RWPE1 (cell line): ENCODE measurements at places on chromosomes 6 and 20.
A peak's percentile ranks its signal among the peaks of the same experiment; 100 is the strongest.

DNA sequence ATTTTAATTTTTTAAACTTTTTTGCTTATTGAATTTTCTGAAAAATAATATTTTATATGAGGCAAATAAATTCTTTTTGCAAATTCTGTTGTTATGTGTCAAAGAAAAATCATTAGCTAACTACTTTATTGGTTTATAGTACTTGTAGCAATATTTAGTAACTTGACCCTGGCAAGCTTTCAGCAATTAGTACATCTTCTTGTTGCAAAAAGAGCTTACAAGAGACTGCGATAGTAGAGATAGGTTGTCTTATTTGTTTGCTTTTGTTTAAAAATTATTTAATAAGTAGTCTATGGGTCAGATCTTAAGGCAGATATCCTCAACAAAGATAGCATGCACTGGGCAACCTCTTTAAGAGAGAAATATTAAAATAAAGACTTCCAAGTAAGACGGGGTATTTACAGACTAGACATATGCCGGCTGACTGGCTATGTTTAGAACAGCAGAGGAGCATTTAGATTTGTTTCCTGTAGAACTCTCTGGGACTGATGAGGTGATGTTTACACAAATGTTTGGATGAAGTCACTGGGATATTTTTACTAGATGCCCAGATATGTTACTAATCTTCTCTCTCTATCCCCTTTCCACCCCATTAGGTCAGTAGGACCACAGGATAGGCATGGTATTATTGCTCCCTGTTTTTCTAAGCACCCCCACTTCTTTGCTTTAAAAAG lies 25.0 kb downstream of the VGLL2 start:
- DNase-seq: no peak

DNA sequence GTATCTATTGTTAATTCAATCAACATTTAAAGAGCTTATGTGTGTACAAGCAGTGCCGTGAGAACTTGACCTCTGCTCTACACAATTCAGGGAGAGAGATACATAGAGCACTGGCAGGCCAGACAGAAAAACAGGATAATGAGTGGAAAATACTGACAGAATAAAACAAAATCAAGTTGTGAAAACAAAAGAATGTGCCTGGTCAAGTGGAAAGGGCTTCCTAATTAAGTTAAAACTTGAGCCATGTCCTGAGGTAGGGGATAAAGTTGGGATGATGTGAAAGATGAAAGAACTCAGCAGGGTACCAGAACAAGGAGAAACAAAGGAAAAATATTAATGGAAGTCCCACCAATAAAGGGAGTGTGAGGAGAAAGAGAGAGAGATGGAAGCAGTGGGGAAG lies 672.8 kb downstream of the GRIK2 start:
- DNase-seq: no peak

GRCh38 chr20:56440346-56441007 lies 27.9 kb upstream of the RTF2 start:
- DNase-seq: no peak

- peak; percentile 13 for DNase-seq
Observed at GRCh38 chr6:26743157-26743821, 83.7 kb upstream of the ZNF322 start.

DNA sequence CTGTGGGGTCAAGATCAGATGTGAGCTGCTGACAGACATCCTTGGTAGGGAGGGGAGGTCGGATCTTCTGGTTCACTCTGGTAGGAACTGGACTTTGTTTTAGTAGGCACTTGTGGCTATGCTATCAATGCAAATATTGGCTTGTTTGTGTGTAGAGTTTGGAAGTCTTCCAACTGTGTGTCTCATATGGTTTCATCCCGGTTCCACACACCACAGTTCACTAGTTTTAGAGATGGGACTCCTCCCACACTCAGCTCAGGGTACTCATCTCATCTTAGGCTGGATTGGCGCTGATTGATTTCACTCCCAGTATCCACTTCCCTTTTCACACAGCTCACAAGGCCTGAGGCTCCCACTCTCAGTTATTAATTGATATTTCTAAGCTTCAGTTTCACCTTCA lies 161.3 kb downstream of the THBS2 start:
- no peak for DNase-seq

- DNase-seq: no peak
Observed at GRCh38 chr6:113595911-113596376, 261.2 kb upstream of the MARCKS start.

- no peak for DNase-seq
Observed at GRCh38 chr6:46217671-46218131, 46.9 kb upstream of the ENPP5 start.

DNA sequence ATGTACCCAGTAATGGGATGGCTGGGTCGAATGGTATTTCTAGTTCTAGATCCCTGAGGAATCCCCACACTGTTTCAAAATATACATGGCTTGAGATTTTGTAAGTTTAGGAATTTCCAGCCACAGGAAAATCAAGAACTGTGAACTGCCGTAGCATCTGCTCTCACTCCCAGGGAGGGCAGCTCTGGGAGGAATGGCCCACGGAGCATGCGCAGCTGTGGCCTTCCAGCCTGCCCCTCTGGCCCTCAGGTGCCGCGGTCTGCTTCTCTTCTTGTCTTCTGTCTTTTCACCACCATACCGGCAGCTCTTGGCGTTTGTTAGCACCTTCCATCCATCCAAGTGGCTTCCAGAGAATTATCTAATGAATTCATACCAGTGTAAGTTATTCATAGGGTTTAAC lies 19.9 kb upstream of the EXOC2 start:
- no peak for DNase-seq

GRCh38 chr6:5080574-5080973 lies 4.6 kb upstream of the PPP1R3G start:
- DNase-seq: no peak

DNA sequence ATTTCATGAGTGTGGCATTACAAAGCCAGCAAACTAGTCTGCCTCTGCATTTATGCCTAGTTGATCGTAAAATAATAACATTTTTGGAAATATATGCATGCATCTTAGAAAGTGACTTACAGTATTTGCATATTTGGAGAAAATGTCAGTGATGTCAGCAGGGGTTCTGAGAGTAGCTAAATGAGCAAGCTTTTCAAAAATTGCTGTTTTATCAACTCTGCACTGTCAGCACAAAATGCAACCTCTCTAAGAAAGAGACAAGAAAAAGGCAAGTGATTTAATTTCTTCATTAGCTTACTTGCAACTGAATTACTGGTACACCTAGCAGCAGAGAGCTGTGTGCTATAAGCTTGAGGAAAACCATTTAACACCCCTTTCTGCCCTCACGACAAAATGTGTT lies 632.5 kb upstream of the MMS22L start:
- DNase-seq: no peak

DNA sequence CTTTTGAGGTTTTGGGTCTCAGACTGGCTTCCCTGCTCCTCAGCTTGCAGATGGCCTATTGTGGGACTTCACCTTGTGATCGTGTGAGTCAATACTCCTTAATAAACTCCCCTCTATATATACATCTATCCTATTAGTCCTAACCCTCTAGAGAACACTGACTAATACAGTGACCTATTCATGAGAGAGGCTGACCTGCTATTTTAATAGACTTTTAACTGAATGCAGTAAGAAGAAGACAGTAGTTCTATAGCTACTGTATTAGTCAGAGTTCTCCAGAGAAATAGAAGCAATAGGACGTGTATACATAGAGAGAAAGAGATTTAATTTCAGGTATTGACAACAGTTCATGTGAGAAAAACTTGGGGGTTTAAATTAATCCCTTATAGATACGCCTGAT lies 53.3 kb upstream of the SMLR1 start:
- no peak for DNase-seq

- no peak for DNase-seq
Observed at GRCh38 chr6:118708055-118708454, 56.7 kb upstream of the CEP85L start.

DNA sequence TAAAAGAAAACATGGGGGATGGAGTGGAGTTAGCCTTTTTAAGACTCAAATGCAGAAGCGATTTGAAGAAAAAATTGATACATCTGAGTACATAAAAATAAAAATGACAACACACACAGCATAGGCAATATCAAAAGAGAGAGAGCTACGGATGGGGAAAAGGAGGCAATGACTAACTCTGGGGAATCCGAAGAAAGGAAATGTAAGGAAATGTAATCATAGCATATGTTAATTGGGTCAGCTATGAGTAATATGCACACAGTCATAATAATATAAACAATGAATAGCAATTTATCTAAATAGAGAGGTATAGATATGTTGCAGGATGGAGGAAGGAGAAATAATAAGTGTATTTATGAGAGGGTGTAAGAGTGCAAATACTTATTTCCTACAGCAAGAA lies 83.4 kb downstream of the NOL4L start:
- DNase-seq: peak; percentile 53

- DNase-seq: no peak
Observed at GRCh38 chr20:23083553-23084220, 2.4 kb downstream of the CD93 start.

DNA sequence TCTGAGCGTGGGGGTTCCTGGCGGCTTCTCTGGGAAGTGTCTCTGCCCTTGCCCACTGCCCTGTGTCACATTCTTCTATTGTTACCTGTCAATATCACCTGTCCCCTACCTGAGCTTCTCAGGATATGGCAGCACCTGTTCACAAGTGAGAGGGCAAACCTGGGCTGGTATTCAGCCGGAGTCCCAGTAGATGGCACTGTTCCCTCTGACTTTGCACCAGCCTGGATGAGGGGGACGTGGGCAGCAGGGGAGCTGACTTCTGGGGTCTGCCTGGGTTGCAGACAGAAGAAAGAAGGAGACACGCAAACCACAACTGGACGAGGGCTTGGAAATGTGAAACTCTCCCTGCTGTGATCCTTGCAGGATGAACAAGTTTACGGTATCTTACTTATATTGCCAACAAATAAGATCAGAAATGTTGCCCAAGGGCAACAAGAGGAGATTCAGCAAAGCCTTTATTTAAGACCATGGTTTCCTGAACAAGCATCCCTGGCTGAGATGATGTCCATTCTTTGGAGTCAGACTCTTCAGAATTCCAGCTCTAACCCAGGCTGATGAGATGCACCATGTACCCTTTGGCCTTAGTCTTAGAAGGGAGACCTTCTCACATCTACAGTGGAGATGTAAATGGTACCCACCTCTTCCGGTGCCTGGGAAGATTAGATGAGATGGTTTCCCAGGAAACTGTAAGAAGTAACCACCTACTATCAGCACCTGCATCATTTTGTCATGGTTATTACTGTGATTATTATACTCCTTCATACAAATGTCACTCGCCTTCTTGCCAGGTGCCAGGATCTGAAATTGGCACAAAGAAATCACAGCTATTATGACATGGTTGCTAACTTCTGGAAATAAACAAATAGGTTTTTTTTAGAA lies 400.0 kb upstream of the CDH4 start:
- peak; percentile 54 for DNase-seq

DNA sequence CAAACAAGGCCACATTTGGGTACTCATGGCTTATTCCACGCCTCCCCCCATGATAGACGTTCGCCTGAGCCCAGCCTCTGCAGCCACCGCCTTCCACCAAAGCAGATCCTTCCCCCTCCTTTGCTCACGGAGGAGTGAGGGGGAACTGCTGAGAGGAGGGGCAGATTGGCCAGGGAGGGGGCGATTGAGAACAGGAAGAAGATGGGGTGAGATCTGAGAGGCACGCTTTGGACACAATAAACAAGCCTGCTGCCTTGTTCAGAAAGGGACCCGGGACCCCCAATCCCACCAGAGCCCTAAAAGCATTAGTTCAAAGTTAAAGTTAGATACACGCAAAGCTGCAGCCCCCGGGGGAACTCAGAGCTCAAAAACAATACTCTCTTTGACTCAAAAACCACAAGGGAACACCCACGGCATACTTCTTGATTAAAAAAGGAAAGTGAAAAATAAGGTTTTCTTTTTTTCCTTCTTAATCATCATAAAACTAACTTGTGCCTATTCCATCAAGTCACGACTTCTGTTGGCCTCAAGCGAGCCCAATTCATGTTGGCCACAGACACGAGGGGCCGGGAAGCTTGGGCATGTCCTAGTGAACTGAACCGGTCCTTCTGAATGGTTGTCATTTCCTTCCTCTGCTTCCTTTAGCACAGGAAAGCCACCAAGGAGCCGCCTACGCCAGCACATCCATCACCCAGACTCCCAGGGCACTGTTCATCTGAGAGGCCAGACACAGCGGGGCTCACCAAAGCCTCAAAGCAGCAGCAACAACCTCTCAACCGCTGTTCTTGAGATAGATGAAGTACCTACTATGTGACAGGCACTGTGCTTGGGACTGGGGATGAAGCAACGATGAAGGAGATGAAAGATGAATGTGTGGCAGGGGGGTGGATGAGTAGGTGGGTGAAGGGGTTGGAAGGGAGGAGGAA lies 44.7 kb downstream of the NFATC2 start:
- DNase-seq: no peak

GRCh38 chr6:28777147-28777461 lies 146.7 kb downstream of the TRIM27 start:
- DNase-seq: no peak

DNA sequence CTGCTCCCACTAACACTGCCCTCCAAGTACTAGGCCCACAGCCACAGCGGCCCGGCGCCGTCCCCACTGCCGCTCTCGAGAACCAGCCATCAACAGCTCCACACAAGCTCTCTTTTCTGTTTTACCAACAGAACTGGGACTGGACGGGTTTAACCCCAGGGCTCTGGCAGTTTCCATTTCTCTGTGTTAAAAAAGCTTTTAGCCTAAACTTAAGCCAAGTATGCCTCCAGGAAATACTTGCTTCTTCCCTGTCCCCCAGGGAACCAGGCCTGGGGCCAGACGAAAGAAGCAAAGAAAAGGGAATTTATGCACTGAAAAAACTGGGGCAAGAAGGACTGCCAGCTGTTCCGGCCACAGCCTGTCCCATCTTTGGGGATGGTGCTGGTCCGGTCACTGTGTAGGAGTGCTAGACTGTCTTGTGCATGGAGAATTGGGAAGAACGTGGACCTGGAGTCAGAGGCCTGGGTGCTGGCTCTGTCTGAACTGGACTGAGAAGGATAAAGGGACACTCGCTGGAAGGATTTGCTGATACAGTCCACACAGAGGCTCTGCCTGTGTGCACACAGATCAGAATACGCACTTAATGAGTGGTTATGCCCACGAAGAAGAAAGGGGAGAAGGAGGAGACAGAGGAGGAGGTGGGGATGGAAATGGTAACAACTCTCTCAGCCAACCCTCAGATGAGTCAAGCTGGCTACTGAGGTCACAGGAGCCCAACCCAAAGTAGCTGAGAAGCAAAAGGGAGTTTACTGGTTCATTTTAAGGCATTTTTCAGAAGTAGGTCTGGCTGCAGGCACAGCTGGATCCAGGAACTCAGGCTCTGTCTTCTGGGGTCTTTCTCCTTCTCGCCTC lies 254.4 kb upstream of the PMEPA1 start:
- no peak for DNase-seq

DNA sequence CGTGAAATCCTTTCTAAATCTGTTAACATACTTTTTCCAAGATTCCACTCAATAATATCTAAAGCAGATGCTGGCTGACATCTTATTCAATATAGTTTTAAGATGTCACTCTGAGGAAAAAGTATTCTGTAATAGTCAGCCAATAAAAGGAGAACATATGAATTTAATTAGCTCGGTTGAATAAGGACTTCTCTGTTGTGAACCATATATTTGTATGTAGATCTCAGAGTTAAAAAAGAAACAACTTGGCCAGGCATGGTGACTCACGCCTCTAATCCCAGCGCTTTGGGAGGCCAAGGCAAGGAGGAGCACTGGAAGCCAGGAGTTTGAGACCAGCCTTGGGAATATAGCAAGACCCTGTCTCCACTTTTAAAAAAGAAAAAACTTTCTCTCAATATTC lies 7.4 kb upstream of the CD24 start:
- no peak for DNase-seq
